ENCODE measurements at places on chromosomes 2 and 18. TPM values are rescaled to one million over a fixed set of nuclear protein-coding genes. Genes with fewer than 3 reads are reported as not detected.

Gene LIMS4
- total RNA-seq: 1.3 TPM

Gene KIAA2012
- total RNA-seq: not detected

DNA sequence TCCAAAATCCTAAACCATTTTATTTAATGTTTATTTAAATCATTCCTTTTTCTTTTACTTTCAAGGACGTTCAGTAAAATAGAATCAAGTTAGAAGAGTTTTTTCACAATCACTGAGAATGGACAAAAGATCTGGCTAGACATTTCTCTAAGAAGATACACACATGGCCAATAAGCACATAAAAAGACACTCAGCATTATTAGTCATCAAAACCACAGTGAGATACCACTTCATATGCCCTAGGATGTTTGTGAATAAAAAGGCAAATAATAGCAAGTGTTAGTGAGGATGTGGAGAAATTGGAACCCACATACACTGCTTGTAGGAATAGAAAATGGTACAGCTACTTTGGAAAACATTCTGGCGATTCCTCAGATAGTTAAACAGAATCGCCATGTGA is 76.1 kb downstream of the RHBDD1 start:
- H3K4me3 ChIP-seq: no peak overlapping the region
- H3K27me3 ChIP-seq: no peaks in the 10 kb centered on the region
- peak; percentile 63 for DNase-seq

Gene TRAPPC12
- 65.9 TPM for total RNA-seq

GRCh38 chr2:190149908-190150307 is 87.4 kb upstream of the MSTN start:
- H3K27me3 ChIP-seq: no peaks in the 10 kb centered on the region
- H3K27ac ChIP-seq: no peak overlapping the region
- no peaks in the 10 kb centered on the region for H3K36me3 ChIP-seq
- DNase-seq: no peak
- no peaks in the 10 kb centered on the region for H3K4me1 ChIP-seq
- H3K4me3 ChIP-seq: no peak overlapping the region

GRCh38 chr18:35076135-35076924 is 35.1 kb downstream of the MAPRE2 start:
- H3K27ac ChIP-seq: peak overlapping the region; percentile 71
- no peaks in the 10 kb centered on the region for H3K36me3 ChIP-seq
- DNase-seq: peak; percentile 93
- H3K4me3 ChIP-seq: no peak overlapping the region

All from astrocyte (in vitro differentiated cells and primary cell).